ENCODE measurements at places on chromosomes 3 and 15. TPM values are rescaled to one million over a fixed set of nuclear protein-coding genes. Genes with fewer than 3 reads are reported as not detected.

- no peak for DNase-seq
These were observed 95.6 kb upstream of the TPM1 start for GRCh38 chr15:62946940-62947339.

DNA sequence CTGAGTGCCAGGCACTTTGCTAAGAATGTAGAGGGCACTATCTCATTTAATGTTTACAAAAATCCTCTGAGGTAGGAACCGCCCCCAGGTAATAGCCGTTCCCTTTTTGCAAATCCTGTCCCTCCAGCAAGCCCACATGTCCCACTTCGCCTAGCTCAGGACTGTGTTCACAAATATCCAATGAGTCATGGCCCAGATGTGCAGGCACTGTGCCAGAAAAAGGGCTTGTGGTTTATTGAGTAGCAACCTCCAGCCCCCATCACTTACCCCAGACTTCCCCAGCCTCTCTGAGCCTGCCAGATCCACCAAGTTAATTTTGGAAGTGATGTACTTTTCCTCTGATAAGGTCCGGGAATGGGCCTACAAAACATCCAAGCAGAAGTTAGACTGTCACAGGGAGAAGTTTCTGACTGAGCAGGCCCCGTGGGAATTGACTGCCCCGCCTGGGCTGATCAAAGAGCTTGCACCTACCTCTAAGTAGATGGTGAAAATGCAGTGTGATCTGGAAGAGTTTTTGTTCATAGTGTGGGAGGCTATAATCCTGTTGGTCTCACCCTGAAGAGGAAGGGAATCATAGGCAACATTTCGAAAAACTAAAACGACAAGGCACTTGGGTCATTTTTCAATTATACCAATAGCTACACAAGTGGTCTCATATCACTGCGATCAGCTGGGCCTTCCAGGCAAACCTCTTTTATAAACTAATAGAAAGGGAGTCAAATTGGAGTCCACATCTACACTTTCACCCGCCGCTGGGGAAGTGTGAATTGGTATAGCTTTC, 15.7 kb downstream of the KIF9 start:
- DNase-seq = no peak

GRCh38 chr3:190865419-190865818, 2.9 kb upstream of the GMNC start:
- DNase-seq = no peak

DNA sequence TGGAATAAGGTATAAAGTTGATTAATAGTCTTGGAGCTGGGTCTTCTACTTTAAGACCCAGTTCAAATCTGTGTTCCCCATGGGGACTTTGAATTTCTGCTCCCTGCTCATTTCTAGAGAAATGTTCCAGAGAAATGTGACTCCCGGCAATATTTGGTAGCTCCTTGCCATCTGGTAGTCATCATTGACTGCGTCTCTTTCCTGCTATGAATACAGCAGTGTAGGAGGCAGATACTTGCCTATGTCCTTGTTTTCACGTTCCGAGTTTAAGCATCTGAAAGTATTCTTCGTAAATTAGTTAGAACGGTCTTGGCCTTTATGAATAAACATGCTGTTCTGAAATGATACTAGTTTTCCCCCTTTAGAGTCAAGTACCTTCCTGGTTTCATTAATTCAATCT, 352.9 kb downstream of the PTPRG start:
- no peak for DNase-seq

DNA sequence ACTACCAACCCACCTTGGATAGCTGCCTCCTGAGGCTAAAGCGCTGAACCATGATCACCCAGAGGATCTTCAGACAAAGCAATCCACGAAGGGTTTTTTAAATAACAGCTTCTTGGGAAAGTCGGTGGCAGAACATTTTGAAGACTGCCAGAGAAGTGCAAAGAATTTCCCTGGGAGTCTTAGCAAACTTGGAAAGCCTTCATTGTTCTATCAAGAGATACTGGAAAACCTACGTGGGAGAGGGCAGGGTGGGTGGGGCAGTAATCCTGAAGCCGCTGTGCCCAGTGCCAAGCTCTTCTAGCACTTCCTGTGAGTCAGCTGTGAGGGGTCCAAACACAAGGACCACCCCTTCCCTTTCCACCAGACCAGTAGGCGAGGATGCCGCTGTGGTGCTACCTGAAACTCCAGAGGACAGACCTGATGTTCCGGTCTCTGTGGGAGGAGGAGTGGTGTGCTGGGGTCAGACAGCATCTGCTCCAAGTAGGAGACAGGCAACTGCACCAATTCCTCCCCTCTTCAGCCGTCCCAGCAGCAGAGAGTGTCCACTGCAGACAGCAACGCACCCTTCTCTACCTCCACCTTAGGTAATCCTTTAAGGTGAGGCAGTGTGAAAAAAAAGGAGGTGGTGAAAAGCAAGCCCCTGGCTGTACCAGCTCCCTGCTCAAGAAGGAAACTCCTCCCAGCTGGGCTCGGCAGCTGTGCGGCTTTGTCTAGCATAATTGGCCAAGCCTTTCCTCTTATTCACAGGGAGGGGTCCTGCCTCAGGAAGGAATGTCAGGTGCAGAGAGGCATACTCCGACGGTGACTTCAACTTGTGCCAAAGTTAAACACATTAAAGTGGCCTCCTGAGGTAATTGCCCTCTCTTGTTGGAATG, 99.0 kb downstream of the TMCC1 start:
- peak; percentile 22 for DNase-seq

- no peak for DNase-seq
These were observed 171.8 kb downstream of the TMEM108 start for GRCh38 chr3:133209871-133210550.

- no peak for DNase-seq
These were observed 134.7 kb downstream of the ADAMTS17 start for GRCh38 chr15:100207053-100207452.

DNA sequence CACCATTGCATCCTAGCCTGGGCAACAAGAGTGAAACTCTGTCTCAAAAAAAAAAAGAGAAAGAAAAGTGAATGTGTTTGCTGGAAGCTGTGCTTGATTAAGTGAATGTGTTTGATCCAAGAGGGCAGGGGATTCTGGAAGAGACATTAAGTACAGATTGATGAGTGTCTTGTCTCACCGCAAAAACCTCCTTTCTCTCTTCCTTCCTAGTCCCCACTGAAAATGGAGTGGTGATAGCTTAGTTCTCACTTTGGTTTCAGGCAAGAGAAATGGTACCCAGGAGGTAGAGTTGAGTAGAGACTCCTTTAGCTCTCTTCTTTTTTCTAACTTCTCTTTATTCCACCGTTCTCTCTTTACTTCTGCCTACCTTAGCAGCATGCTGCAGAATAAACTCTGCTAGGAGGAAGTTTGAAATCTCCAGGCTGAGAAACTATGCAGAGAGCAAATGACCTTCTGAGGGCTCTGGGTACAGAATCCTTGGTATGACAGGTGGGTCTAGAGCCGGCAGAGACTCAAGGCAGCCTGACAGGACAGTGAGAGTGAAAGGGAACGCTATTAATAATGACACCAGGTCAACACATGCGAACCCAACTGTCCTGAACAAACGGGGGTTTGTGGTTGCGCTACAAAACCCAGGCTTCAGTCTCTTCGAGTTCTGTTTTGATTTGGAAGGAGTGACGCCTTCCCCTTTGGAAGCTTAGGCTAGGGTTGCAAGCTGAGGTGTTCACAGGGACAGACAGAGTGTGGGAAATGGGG, 74.9 kb downstream of the SMAD3 start:
- DNase-seq = no peak

GRCh38 chr3:143040261-143040879, 39.0 kb downstream of the U2SURP start:
- DNase-seq = no peak

GRCh38 chr3:195013411-195014361, 257.3 kb downstream of the XXYLT1 start:
- DNase-seq = no peak

GRCh38 chr3:197430934-197431333, 124.8 kb downstream of the BDH1 start:
- DNase-seq = no peak

- no peak for DNase-seq
These were observed 123.6 kb upstream of the ALCAM start for GRCh38 chr3:105243076-105243475.

- no peak for DNase-seq
These were observed 38.6 kb downstream of the TKT start for GRCh38 chr3:53217175-53217574.

GRCh38 chr15:68787609-68788263, 33.0 kb downstream of the ANP32A start:
- no peak for DNase-seq

DNA sequence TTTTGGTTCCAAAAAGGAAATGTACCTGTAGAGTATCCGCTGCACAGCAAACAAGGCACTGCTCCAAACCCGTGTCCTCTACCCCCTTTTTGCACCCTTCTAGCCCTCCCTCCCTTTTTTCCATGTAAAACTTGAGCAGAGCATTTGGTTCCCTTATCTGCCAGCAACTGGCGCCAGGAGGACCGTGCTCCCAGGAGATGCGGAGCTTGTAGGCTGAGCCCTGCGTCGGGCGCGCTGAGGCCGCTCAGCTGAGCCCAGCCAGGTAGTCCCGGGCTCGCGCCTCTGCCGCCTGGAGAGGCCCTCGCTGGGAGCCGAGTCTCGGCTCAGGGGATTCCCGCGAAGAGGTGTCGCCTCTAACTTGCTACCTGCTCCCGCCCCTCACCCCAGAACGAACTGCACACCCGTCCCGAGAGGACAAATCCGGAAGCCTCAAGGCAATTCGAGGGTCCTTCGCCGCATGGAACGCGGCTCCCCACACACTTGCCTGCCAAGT, 575 bp downstream of the TRPM7 start:
- DNase-seq = peak; percentile 62

GRCh38 chr3:71497971-71498444, 85.5 kb downstream of the FOXP1 start:
- no peak for DNase-seq

DNA sequence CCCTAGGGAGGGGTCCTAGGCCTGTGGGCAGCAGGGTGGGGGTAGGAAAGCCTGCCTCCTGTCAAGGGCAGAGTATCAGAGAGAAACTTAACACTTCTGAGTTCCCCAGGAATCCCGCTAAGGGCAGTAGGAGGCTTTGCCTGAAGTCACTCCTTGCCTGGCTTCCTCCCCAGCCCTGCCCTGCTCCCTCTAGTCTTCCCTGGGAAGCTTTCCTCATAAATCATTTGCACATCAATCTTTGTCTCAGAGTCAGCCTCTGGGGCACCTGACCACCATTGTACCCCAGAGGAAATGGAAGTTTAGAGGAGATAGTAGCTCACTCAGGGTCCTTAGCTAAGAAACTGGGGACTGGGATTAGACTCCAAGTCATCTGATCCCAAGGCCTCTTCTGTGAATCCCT, 129.4 kb upstream of the TLE3 start:
- no peak for DNase-seq

DNA sequence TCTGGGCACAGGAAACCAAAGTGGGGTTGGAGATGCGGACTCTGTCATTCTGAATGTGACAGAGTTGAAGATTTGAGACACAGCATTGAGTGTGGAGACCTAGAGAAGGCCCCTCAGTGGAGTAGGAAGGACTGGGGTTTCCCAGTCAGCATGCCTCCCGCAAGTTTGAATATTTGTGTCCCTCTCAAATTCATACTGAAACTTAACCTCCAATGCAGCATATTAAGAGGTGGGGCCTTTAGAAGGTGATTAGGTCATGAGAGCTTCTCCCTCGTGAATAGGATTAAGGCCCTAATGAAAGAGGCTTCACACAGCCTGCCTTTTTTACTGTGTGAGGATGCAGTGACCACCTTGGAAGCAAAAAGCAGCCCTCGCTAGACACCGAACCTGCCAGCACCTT, 8.0 kb downstream of the HDDC3 start:
- DNase-seq = no peak

The ZNF501 gene
- total RNA-seq = 2.9 TPM

The BSN gene
- total RNA-seq = 0.34 TPM

The SKOR1 gene
- total RNA-seq = 0.32 TPM

The GRAMD1C gene
- 1.1 TPM for total RNA-seq

The IFT57 gene
- total RNA-seq = 25.5 TPM

The RAD51 gene
- 82.7 TPM for total RNA-seq

The MORC1 gene
- not detected for total RNA-seq

The CD276 gene
- not detected for total RNA-seq

The FES gene
- total RNA-seq = 10.5 TPM

The PLCH1 gene
- 2.4 TPM for total RNA-seq

The AQP9 gene
- not detected for total RNA-seq

The ZMYND10 gene
- total RNA-seq = 5.1 TPM

Data from activated CD8-positive, alpha-beta T cell treated with anti-CD3 and anti-CD28 coated beads, Interleukin-2, amount 10 ng/mL, durations not matched to agents 7 days and 5 days (primary cell).